ENCODE measurements at places on chromosomes 7 and 10.

- no peak for DNase-seq
Measured at GRCh38 chr10:100396605-100397004, 49.6 kb downstream of the SCD start.

DNA sequence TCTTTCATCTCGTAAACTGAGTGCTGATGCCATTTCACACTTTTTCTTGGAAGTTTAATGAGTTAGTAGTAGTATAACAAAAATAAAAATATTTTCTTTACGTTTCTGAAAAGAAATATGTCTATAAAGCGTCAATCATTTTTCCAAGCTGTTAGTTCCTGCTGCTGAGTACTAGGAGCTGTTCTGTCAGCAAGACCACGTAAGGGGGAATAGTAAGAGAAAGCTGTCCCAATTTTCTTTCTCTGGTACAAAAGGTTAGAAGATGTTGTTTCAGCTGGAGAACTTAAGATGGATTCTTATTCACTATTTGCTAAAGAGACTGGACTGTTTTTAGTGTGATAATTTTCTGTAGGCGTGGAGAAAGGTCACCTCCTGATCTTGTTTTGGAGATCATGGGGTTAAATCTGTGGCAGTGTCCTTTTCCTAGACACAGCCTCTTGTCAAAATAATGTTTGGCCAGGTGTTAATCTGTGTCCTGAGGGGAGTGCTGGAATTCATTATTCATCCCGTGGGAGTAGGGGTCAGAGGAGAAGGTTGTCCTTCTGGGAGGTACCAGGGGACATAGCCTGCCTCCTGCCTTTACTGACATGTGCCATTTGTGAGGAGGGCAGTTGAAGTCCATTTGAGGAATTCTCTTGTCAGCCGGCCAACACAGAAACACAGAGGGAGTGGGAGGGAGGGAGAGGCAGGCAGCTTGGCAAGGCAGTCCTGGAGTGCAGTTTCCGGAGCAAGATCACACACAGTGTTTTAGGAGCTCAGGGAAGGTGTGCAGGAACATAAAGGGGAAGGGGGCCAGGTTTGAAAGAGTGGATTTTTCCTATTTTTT is 368.7 kb downstream of the AUTS2 start:
- DNase-seq: no peak

- DNase-seq: peak; percentile 52
Measured at GRCh38 chr10:103685880-103686669, 169.3 kb downstream of the SH3PXD2A start.

DNA sequence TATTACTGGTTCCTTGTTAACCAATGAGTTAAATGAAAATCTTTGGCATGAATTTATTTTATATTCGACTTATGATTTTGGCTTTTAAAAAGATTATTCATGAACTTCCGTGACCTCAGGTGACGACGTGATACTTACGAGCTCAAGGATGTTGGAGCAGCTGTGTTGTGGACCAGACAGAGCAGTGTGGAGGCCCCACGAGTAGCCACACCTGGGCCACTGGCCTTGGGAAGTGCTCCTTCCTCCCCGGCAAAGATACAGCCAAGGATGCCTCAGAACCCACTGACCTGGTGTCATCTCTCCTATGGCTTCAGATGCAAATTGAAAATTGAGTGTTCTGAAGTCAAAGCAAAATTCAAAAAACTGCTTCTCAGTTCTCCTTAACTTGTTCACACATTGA is 147.5 kb upstream of the PPP2R2D start:
- DNase-seq: no peak

DNA sequence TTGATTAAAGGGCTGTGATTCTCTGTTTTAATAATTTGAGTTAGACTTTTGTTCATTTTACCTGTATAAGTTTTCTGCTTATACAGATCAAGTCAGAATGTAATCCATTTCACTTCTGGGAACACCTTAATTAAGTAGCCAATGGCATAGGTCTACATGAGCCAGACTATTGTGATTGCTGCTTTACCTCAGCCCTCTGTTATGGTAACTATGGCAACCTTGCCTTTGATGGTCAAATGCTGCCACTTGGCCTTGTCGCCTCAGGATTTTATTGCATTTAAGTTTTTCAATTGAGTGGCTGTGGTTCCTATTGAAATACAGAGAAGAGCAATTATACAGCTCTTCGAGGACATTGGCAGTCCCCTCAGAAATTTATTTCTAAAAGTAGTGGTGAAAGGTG is 64.3 kb upstream of the TMEM106B start:
- no peak for DNase-seq

DNA sequence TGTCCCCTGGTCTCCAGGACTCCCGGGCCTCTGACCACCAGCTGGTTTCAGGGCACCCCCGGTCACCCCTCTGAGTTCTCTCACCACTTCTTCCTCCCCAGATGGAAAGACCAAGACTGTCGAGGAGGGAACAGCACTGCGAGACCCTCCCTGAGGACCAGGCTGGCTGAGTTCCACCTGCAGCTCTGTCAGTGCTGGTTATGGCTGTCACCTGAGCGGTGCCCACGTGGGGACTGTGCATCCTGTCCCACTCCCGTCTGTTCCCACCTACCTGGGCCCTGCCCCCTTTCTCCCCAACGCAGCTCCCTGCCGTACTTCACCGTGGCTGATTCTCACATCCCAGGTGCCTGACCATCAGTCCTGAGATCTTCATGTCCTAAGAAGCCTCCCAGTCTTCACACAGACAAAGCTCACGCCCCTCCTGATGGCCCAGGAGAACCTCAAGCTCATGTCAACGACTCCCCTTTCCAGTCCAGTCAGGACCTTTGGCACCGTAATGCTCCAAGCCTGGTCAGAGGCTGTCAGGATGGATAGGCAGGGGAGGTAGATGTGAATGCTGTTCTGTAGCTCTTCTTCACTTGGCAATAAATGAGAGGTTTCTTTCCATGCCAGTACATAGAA is 159.7 kb downstream of the USP6NL start:
- no peak for DNase-seq

GRCh38 chr7:100465702-100466311 is 1.7 kb upstream of the SPACDR start:
- DNase-seq: no peak

Data from stimulated activated CD8-positive, alpha-beta memory T cell treated with anti-CD3 and anti-CD28 coated beads, Interleukin-4, amount 100 ng/mL, for 1 hour (primary cell).